ENCODE measurements at places on chromosomes 1 and 21.

DNA sequence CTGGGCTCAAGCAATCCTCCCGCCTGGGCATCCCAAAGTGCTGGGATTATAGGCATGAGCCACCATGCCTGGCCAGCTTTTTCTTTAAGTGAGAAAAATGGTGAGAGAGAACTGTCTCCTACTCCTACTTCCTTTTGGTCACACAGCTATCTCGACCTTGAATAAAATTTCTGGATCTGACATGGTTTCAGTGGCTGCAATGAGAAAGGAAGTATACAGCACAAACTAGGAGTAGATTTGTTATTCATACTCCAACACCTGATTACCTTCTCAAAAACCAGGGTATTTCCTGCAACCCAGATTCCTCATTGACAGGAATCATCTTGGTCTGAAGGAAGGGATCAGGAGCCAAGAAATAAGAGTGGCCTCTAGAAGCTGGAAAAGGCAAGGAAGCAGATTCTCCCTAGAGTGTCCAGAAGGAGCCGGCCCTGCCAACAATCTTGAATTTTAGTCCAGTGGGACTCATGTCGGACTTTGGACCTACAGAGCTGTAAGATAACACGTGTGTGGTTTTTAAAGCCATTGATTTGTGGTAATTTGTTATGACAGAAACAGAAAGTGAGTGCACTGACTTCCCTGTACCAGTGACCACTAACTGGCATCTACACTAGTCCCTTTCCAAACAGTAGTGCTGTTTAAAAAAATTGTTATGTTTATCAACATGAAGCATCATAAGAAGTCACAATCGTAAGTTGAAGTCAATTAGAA, 516.6 kb downstream of the SMYD3 start:
- no peak for DNase-seq

GRCh38 chr21:44931137-44931500, 8.7 kb upstream of the SLX9 start:
- DNase-seq = no peak

DNA sequence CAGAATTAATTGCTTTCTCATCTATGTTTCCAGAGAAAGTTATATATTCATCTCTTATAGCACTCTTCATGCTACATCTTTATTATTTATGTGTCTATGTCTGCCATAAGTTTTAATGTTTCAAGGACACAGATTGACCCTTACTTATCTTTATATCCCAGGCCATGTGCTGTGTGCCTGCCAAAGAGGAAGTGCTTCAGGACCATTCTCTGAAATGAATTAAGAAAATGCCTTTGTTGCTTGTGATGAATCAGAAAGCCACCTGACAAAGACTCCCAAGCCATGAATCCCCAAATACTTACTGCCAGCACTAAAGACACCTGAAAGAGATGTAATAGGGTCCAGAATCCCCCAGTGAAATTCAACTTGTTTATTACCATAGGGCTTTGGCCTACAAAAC, 342.1 kb upstream of the C1orf87 start:
- no peak for DNase-seq

- DNase-seq = no peak
These were observed 227.9 kb downstream of the KCNT2 start for GRCh38 chr1:196380316-196380715.
